NCI-H748 treated with DMSO at 0.1 percent for 48 hours (cell line): ENCODE measurements at places on chromosomes 1 and 21.

- DNase-seq: no peak
These were observed 387.6 kb downstream of the LTN1 start for GRCh38 chr21:28604946-28605537.

GRCh38 chr1:107626073-107626796 lies 338.7 kb downstream of the VAV3 start:
- DNase-seq: no peak

- DNase-seq: no peak
These were observed 124.7 kb downstream of the SYF2 start for GRCh38 chr1:25107643-25108010.

DNA sequence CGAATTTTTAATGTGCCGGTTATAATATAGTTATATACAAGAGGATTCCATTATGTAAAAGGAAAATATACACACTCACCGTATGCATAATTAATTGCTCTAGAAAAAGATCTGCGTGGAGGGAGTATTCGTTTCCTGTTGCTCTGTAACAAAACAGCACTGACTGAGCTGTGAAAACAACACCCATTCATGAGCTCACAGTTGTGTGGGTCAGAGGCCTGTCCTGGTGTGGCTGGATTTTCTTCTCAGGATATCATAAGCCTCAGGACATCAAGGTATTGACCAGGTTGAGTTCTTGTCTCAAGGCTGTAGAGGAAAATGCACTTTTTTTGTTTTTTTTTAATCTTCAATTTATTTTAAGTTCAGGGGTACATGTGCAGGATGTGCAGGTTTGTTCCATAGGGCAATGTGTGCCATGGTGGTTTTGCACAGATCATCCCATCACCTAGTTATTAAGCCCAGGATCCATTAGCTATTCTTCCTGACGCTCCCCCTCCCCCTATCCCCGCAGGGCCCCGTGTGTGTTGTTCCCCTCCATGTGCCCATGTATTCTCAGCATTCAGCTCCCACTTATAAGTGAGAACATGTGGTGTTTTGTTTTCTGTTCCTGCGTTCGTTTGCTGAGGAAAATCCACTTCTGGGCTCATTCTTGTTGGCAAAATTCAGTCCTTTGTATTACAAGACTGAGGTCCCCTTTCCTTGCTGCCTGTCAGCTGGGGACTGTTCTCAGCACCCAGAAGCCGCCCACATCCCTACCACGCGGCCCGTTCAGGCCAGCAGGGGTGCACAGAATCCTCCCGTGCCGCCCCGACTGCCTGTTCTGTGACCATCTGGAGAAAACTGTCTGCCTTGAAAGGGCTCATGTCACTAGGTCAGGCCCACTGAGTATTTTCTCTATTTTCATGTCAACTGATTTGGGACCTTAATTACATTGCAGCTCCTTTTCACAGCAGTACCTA lies 87.4 kb upstream of the ERRFI1 start:
- no peak for DNase-seq

DNA sequence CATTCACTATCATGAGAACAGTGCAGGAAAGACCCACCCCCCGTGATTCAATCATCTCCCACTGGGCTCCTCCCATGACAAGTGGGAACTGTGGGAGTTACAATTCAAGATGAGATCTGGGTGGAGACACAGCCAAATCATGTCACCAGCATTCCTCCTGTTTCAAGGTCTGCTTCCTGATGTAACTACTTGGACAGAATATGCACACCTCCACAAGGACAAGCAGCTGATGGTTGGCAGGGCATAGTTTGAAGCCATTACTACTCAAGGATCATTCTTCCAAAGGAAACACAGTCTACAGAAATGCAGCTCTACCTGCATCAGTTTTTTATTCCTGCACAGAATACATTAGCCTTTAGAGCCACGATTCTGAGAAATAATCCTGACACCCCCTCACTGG lies 28.5 kb upstream of the RNF2 start:
- no peak for DNase-seq

GRCh38 chr1:5856246-5856815 lies 135.9 kb downstream of the NPHP4 start:
- DNase-seq: no peak

DNA sequence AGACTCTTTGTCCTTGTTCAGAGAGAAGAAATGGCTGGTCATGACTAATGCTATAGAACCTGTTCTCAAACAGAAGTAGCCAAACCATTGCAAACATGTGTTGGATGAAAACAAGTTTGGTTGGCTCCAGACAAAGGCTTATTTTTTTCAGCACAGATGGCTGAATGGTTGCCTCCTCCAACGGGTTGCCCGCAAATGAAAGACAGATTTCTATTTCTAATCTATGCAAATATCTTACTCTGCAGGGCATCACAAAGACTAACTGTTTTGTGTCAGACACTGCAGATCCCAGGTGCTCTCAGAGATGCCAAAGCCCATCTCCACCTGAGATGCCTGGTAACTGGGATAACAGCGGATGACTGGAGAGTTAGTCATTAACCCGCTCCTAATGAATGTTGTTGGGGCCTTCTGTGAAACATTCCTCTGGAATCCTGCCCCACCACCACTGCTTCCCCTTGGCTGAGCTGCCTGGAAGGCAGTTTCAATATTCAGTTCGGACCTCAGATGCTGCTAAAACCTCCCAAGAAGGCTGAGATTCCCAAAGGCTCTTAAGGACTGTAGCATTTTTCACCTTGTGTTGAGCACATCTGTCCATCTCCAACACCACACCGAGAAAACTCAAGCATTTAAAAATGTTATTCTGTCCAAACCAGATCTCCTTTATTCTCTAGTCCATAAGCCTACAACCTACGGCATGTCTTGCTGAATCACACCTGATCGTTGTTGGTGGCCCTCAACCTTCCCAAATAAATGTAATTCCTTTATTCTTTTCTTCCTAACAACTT lies 104.4 kb downstream of the PTPN14 start:
- no peak for DNase-seq

DNA sequence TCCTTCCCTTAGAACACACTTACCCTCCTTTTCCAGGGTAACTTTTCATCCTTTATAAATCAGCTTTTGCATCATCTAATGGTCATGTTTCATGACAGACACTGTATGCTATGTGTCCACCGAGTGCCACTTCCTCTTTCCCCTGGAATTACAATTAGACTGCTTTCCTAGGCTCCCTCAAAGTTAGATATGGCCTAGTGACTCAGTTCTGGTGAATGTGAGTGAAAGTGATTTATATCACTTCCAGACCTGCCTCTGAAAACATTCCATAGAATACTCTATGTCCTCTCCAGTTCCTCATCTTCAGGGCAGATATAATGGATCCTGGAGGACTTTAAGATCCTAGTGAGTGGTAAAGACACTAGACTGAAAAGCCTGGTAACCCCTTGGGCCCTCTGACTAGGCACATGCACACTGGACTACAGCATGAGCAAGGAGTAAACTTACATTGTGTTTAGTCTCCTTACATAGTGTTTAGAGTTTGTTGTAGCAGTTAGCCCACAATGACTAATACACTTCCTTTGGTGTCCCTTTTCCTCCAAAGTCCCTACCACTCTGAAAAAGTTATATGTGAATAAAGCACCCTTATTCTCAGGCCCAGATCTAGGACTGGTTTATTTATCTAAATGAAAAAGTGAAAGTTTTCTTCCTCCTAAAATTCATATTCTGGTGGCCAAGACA lies 59.3 kb downstream of the GPR88 start:
- DNase-seq: no peak
